ENCODE measurements at places on chromosomes 12 and 14. TPM values are rescaled to one million over a fixed set of nuclear protein-coding genes. Genes with fewer than 3 reads are reported as not detected.

BRAP gene
- polyA plus RNA-seq, result 22.0 TPM

DNA sequence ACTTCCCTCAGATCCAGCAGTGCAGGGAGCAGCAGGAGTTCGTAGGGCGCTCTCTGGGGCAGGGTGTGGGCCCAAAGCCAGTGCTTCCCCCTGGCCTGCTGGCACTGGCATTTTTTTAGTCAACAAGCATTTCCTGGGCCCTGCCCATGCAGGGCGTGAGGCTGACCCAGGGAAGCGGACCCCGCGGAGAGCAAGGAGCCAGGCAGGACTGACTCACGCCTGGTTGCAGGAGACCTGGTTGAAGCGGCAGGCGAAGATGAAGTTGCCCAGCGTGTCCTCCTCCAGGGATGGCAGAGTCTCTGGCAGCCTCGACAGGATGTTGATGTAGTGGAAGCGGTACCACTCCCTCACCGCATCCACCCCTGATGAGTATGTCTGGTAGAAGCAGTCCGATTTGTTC lies 13.5 kb downstream of the SCNN1A start:
- DNase-seq, result no peak

DNA sequence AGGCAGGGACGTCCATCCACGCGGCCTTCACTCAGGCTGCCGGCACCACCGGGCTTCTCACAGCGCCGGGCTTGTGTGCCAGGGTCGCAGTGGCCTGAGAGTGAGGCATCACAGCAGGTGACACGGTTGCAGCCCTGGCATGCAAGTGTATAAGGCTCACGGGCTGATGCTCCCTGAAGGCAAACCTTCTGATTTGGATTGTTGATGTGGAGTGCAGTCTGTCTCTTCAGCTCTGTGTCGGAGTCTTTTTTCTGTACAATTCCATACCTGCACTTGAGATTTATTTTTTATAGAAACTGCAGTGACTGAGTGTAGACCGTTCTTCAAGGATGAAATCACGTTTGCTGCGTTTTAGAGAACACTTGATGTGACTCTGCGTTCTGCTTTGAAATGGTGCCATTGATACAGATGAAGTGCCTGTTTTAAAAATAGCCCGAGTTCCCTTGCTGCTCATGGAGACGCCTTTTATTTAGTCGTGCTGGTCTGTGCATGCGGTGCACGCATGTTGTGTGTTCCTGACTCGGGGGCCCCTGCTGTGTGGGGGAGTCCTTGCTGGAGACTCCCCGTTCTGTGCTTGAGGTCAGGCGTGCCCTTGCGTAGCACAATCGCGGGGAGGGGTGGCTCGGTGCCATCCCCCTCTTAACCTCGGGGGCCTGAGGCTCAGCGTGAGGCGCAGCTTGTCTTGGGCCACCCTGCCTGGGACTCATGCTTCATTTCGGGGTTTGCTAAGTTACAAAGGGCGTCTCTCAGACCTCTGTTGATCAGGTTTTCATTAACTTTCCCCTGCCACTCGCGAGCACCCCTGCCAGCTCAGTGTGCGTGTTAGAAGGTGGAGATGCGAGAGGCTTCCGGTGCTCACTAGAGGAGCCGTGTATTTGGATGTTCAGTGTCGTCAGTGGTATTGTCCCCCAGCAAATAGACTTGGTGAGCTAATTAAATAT lies 21.6 kb upstream of the AMN start:
- DNase-seq, result no peak

ACYP1 gene
- polyA plus RNA-seq, result 31.1 TPM

BLOC1S1 gene
- polyA plus RNA-seq, result 133 TPM

CCDC85C gene
- 27.9 TPM for polyA plus RNA-seq

DNA sequence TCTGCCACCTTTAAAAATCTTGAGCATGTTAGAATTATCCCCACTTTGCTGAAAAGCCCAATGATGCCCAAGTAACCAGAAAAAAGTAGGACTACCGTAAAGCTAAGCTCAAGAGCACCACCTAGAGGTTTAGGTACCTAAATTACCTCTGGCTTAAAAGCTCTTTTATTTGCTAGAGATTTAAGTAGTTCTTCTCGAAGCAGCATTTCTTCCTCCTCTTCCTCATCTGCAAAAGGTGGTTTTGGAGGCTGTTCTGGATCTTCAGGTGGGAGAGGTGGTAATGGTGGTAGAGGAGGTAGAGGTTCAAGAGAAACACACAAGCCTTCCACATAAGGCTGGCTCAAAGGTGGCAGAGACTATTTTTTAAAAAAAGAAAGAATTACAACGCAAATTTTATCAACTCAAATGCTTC lies 26.9 kb downstream of the ZFC3H1 start:
- peak; percentile 21 for DNase-seq

DNA sequence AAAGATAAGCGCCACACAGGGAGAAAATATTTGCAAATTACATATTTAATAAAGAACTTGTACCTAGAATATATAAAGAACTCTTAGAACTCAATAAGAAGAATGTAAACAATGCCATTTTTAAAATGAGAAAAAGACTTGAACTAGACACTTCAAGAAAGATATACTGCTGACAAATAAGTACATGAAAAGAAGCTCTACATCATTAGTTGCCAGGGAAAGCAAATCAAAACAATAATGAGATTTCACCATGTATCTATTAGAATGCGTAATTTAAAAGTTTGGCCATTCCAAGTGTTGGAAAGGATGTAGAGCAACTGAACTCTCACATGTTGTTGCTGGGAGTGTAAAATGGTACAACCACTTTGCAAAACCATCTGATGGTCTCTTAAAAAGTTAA lies 6.9 kb upstream of the CLEC4E start:
- no peak for DNase-seq

RNASE2 gene
- 1.9 TPM for polyA plus RNA-seq

DNA sequence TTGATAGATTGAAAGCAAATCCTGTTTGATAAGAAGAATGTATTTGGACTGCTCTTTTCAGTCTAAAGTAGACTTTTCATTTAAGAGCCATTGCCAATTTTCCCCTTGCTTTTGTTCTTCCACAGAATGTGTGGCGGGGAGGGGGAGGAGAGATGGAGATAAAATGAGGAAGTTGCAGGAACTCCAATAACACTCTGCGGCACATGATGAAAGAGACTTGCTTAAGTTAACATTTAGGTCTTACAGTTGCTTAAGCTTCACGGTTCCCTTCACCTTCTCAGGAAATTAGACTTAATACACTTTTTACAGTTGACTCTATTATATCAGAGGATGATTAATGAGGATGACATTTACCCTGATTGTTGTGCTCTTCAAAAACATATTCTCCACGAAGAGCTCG lies 537.3 kb downstream of the TMTC2 start:
- DNase-seq, result no peak

GRCh38 chr12:93571365-93571924 lies 1.0 kb upstream of the SOCS2 start:
- DNase-seq, result no peak

DNA sequence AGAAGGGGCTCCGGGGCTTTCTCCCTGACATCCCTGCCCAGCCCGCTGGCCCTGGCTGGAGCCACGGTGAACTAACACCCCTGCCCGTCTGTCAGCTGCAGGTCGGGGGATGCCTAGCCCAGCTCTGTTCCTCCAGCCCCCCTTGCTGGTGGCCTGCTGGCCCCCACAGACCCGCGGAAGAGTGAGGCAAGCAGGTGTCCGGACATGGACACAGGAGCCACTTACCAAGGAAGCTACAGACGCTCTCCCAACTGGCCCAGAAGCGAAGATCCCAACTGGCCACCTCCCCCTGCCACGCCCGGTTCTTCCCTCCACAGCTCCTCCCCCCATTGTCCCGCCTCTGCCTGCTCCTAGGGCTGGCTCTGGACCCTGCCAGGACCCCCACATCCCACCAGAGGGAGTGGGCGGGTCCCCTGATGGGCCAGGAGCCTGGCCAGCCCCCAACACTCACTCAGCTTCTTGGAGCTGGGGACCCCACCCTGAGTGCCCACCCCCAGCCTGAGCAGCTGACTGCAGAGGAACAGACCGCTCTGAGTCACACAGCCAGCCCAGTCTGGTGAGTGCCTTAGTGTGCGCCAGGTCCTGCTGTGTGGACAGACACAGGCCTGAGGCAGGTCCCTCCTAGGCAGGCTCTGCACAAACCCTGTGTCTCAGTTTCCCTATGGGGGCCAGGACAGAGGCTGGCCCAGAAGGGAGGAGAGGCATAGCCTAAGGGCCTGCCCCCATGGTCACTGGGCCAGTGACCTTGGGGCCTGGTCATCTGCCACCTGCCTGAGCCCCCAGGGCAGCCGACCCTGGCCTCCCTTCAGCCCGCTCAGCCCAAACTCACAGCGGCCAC lies 7.7 kb downstream of the AHNAK2 start:
- no peak for DNase-seq

GRCh38 chr12:120932058-120932457 lies 27.9 kb upstream of the SPPL3 start:
- no peak for DNase-seq

ACSM4 gene
- polyA plus RNA-seq, result not detected

- DNase-seq, result no peak
Measured at GRCh38 chr12:51281202-51281924, 11.1 kb upstream of the SMAGP start.

CCDC196 gene
- 0.22 TPM for polyA plus RNA-seq

ERBB3 gene
- polyA plus RNA-seq, result 82.9 TPM

DNA sequence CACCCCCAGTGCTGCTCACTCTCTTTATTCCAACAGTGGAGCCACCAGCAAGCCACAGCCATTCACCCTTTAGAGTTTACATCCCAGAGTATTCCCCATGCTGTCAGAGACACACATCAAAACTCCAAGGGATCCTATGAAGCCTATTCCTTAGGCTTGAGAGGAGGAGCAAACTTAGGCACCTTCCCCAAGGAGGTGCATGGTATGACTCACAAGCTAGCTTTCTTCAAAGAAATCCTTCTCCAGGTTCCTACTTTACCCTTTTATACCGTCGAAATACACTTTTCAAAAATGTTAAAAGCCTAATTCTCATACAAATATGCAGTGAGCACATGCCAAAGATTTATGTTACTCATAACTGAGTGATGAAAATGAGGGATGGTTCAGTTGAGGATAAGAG lies 175.4 kb downstream of the ETNK1 start:
- no peak for DNase-seq

- DNase-seq, result no peak
Measured at GRCh38 chr14:31243860-31244259, 36.3 kb upstream of the HECTD1 start.

DNA sequence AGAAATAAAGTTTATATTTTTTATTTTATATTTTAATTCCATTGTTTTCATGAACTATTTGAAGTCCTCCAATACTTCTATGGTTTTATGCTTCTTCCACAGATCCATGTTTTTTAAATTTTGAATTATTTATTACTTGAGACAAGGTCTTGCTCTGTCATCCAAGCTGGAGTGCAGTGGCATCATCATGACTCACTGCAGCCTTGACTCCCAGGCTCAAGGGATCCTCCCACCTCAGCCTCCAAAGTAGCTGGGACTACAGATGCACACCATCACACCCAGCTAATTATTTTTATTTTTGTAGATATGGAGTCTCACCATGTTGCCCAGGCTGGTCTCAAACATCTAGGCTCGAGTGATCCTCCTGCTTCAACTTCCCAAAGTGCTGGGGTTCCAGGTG lies 28.8 kb upstream of the DLGAP5 start:
- DNase-seq, result no peak

GRCh38 chr12:18297902-18298301 lies 36.6 kb downstream of the PIK3C2G start:
- no peak for DNase-seq

- no peak for DNase-seq
Measured at GRCh38 chr12:57234571-57235016, 5.1 kb downstream of the SHMT2 start.

PRR13 gene
- 189 TPM for polyA plus RNA-seq

DNA sequence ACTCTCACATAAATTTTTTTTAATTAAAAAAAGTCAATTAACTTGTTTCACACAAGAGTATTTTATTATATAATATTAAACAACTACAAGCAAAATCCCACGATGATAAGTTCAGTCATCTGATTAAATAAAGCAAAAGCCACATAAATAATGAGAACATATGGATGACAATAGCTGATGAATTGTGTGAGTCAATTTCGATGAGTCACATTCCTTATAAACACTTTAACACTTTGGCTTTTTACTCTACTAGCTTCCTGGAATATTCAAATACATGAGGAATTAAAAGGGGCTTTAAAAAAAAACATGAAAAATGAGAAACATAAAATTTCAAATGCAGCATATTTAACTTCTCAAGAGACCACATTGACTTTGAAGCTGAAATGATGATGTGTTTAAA lies 95.3 kb downstream of the BCAT1 start:
- no peak for DNase-seq

GRCh38 chr14:68788996-68789820 lies 3.7 kb downstream of the ZFP36L1 start:
- no peak for DNase-seq

Measured in right renal cortex interstitium (tissue), 3 donors.